GM04503 (cell line): ENCODE measurements at places on chromosomes 12 and 14.

DNA sequence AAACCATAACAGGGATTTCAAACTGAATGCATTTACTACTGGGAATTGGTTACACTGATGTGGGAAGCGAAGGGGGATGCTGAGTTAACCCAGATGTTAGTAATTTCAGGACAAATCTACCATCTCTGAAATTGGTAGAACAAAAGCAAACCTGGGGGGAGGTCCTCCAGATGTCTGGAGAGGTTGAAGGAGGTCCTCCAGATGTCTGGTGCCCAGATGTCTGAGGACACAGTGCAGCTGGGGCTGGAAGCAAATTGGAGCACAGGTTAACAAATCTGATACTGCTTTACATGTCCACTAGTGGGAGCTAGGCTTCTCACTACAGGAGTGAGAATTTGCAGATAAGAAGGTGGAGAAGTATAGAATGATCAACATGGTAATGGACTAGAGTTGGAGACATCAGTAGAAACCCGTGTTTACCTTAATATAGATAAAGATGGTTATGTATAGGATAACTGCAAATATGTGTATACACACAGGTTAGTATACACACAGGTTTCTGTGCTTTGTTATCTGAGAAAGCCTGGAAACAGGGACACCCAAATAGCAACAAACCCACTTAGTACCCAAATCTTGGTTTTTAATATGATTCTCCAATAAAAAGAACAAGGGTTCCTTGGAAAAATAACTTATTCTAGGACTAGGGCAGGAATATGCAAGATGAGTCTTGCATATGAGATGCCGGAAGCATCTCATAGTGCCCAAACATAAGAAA lies 162.5 kb downstream of the C12orf50 start:
- DNase-seq, result no peak

DNA sequence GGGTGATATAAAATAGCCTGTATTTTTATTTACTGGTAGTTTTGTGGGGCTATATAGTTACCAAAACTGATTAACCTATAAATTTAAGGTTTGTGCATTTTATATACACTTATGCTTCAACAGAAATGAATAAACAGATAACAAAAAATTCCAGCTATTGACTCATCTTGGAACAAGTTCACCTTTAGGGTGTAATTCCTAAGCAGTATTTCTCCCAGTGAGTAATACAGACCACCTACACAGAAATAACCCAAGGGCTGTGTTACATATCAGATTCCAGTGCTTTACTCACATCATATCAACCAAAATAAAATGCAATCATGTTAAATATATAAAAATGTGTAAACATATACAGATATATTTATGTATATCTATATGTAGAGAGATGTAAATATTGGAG lies 345.6 kb downstream of the ADAMTS20 start:
- DNase-seq, result no peak

DNA sequence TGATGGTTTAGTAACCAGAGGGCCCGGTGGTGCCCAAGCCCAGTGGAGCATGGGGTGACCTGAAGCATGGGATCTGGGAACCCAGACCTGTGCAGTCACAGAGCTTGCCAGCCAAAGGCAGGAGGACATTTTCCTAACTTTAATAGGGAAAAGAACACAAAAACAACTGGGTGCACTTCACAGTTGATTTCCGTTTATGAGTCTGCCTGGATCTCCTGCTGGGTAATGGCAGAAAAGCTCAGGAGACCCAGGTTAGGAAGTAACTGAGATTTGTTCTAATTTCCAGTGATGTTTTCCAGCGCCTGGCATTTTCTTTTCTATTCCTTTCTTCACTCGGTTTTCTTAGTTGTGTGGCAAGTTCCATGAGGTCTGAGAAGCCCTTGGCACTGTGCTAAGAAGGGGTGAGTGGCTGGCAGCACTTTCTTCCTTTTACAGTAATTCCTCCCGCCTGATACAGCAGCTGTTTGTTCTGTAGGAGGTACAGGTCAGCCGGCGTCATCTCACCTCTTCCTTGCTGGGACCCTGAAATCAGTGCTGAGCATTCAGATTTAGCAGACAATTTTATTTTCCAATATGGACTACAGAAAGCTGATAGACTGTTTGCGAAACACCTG lies 5.1 kb downstream of the CACNA1C start:
- no peak for DNase-seq

DNA sequence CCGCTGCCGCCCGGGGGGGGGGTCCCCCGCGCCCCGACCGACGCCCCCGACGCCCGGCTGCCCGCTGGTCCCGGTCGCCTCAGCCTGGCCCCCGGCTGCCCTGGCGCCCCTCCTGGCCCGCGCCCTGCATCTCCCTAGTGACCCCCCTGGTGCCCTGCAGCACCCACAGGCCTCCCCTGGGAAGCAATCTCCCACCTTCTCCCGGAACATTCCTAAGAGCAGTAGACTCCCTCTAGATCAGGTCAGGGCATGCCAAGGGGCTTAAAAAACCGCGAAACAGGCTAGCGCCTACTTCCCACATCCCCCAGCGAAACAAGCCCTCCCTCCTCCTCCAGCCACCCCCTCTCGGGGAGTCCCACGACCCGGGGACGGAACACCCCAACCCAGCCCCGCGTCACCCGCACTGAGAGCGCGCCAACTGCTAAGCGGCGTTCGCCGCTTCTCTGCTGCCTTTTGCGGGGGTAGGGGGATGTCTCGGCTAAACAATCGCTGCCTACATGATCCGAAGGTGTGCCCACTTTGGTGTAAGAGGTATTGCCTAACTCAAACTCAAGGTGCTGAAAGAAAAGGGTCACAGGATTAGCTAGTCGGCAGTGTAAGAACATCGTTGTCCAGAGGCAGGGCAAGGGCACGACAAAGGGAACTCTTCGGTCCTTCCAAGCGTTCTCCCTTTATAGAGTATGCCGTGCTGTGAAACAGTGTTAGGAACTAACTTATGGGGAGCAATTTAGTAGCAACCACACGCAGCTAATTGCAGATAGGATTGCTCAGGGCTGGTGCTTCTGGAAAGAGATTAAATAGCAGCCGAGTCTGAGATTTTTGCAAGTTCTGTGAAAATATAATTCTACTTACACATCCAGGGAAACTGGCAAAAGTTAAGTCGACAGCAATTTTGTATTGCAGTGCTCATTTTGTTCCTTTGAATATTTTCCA lies 619 bp upstream of the NTN4 start:
- DNase-seq, result no peak

- DNase-seq, result no peak
Measured at GRCh38 chr14:64943556-64943955, 1.0 kb upstream of the GPX2 start.

DNA sequence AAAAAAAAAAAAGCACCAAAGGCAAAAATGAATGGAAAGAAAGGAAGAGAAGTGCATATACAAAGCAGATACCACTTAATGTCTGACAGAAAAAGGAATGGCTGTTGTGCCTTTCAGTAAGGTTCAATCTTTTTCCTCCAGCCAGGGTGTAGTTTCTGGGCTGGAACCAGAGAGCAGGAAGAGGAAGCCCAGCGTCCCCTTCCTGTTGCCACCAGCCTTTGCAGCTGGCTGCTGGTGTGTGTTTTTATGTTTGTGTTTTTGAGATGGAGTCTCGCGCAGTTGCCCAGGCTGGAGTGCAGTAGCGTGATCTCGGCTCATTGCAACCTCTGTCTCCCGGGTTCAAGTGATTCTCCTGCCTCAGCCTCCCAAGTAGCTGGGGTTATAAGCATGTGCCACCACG lies 64.6 kb upstream of the LTA4H start:
- DNase-seq, result no peak

GRCh38 chr14:77301103-77301502 lies 19.6 kb downstream of the POMT2 start:
- DNase-seq, result no peak
